ENCODE measurements at places on chromosomes 3 and 15.

- DNase-seq = peak; percentile 15
These were observed 183.3 kb downstream of the WDR76 start for GRCh38 chr15:44010089-44010488.

DNA sequence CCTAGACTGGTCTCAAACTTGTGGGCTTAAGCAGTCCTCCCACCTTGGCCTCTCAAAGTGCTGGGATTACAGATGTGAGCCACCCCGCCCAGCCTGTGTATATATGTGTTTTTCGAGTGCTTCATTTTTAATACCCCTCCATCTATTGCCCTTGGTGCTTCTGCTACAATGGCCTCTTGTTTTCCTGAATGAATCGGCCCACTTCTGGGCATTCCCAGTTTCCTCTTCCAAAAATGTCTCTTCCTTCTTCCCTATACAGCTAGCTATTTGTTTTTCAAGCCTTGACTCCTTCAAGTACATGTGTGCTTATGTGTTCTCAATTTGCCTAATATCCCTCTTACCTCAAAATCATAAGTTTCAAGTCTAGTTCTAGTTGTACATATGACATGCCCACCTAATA lies 16.7 kb downstream of the DIPK2A start:
- no peak for DNase-seq

DNA sequence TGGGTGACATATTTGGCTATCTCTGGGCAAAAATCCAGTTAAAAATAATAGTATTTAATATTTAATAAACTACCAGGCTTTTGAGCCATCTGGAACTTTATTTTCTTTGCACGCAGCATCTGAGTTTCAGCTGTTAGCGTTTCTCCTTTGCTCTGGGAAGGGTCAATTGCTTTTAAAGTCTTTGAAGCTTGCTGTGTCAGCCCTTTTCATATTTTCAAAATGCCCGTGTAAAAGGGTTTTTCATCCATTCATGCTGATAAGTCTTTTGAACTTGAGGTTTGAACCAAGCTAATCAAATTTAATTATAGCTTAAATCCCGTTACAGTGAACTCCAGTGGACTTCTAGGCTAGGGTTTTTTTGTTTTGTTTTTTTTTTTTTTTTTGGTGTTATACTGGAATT lies 79.1 kb downstream of the SLC25A26 start:
- no peak for DNase-seq

GRCh38 chr3:9074079-9074478 lies 110.8 kb upstream of the RAD18 start:
- no peak for DNase-seq

DNA sequence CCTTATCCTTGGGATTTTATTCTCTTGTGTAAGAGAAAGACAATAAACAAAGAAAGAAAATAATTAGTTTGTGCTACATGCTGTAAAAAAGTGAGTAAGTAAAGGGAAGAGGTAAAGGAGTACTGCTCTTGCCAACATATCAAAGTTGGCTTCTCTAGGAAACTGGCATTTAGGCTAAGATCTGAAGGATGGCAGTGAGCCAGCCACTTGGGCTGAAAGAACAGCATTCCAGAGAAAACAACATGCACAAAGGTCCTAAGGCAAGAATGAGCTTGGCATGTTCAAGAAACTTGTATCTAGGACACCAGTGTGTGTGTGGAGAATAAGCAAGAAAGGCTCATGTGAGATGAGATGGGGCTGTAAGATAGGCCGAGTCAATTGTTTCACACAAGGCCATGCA lies 245.5 kb upstream of the MANF start:
- no peak for DNase-seq
